ENCODE measurements at places on chromosomes 12 and 14.
A peak's percentile ranks its signal among the peaks of the same experiment; 100 is the strongest.

- no peak for DNase-seq
Observed at GRCh38 chr14:54844479-54844878, 58.1 kb downstream of the GCH1 start.

DNA sequence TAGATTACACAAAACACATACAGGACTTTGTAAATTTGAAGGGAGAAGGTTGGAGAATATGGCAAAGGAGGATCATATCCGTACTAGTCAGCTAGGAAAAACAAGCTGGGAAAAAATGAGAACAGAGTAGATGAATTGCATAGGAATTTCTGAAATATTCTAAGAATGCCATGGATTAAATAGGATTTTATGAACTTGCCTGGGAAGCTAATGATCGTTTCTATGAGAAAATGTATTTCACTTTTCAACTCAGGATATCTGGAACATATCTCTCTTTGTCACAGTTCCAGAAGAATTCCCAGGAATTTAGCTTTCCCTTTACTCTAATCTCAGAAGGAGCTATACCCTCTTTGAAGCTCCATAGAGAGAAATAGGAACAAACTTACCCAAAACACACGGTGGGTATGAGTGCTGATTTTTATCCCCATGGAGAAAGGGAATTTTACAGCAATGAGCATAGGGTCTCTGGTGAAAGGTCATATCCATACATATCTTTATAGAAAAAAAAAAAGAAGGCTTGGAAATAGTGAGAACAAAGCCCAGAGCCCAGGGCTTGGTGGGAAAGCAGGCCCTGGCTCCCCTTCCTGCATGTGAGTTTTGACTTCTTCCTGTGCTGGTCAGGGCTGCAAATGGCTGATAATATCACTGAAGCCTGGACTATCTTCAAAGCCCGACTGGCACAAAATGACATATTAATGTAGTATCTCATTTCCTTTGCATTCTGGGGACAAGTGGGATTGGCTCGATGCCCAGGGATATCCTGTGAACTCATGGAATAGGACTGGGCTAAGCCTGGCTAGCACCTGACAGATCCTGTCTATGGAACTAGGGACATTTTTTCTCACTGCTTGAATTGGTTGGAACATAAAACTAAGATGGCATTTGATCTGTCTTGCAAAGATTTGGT is 136.3 kb downstream of the AEBP2 start:
- peak; percentile 80 for DNase-seq

DNA sequence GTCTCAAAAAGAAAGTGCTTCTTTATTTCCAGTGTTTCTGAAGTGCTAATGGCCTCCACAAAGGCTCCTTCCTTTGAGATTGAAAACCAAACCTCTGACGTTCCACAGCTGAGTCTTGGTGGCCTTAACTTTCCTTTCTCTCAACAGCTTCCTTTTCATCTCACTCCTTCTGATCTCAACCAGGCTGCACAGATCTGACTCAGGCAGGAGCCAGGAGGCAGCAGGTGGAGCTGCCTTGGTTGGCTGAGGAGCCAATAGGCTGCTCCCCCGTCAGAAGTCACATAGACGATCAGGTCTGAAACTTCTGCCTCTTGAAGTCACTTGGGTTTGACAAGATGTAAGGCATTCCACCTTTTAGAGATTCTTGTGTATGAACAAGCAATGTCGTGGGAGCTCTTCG is 9.1 kb upstream of the KCNA5 start:
- no peak for DNase-seq

DNA sequence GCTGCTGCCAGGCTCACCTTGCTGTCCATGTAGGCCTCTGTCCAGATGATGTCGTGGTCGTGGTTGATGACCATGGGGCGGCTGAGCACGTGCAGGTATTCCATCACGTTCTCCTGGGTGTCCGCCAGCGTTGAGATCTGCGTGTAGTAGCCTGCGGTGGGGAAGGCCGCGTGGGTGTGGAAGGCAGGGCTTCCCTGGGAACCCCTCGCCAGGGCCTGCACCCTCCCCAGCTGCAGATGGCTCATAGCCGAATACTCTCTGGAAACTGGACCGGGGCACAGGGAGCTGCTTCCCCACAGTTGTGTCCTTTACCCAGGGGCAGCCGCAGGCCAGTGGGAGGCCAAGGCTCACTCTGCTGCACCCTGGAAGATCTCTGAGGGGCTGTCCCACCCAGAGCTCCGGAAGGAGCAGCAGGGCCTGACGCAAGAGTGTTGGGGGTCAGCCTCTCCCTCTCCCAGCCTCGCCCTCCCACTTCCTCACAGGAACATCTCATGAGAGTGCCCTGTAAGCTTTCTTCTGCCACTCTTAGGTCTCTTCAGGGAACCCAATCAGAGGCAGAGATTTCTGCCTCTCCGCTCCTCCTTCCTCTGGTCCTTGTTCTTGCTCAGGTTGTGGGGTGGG is 35.5 kb downstream of the CACNA2D4 start:
- DNase-seq: no peak

GRCh38 chr14:100673085-100673806 is 53.4 kb upstream of the DLK1 start:
- no peak for DNase-seq

- no peak for DNase-seq
Observed at GRCh38 chr14:89493877-89494634, 77.0 kb upstream of the FOXN3 start.

DNA sequence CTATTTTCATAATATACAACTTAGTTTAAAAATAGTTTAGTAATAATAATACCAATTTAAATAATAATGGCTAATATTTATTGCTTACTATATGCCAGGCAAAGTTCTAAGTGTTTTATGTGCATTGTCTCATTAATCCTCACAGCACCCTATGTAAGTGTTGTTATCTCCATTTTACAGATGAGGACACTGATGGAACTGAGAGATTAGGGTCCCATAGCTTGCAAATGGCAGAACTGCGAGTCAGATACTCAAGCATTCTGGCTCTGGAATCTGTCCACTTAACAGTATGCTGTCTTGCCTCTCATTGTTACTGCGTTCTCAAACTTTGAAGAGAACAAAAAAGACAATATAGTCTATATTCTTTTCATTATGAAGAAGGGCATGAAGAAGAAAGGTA is 19.0 kb downstream of the AP5M1 start:
- no peak for DNase-seq

- no peak for DNase-seq
Observed at GRCh38 chr12:78818487-78818886, 46.1 kb upstream of the SYT1 start.

DNA sequence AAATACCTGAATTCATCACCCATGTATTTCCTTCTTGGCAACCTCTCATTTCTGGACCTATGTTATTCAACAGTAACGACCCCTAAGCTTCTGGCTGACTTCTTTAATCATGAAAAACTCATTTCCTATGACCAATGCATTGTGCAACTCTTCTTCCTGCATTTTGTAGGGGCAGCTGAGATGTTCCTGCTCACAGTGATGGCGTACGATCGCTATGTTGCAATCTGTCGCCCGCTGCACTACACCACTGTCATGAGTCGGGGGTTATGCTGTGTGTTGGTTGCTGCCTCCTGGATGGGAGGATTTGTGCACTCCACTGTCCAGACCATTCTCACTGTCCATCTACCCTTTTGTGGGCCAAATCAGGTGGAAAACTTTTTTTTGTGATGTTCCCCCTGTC is 356 bp downstream of the OR4Q2 start:
- DNase-seq: no peak

GRCh38 chr14:23727566-23728335 is 91.6 kb downstream of the DHRS2 start:
- DNase-seq: peak; percentile 40

DNA sequence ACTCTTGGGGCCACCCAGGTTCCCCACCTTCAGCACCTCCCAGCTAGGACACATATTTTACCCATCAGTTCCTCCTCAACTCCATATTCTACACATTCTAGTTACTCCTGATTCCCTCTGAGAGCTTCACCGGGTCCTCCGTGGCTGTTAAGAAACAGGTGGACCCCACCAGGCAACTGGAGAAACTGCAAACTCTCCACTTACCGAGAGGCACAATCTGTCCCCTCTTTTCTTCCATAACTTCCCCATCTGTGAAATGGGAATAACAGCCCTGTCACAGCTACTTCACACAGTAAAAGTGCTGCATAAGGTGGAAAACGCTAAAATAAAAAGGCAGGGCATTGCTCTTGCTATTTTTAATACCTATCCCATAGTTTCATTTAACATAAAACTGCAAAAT is 1.5 kb downstream of the SLC7A8 start:
- no peak for DNase-seq

GRCh38 chr12:30908722-30909348 is 17.7 kb upstream of the TSPAN11 start:
- peak; percentile 92 for DNase-seq

DNA sequence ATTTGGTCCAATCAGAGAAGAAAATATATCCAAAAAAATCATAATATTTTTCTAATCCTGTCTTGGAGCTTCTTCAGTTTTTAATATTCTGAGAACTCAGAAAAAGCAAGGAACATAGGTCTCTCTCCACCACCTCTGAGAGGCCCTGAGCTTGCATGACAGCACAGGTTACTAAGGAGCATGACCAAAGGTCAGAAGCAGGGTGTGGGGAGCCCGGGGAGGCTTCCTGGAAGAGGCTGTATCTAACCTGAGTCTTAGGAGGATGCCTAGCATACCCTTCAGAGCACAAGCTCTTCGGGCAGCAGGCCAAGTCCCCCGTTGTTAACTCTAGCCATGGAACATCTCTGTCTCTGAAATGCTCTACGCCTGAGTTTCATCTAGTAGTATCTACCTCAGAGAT is 15.7 kb upstream of the STON2 start:
- DNase-seq: no peak

- no peak for DNase-seq
Observed at GRCh38 chr14:98984719-98985041, 287.3 kb downstream of the BCL11B start.

DNA sequence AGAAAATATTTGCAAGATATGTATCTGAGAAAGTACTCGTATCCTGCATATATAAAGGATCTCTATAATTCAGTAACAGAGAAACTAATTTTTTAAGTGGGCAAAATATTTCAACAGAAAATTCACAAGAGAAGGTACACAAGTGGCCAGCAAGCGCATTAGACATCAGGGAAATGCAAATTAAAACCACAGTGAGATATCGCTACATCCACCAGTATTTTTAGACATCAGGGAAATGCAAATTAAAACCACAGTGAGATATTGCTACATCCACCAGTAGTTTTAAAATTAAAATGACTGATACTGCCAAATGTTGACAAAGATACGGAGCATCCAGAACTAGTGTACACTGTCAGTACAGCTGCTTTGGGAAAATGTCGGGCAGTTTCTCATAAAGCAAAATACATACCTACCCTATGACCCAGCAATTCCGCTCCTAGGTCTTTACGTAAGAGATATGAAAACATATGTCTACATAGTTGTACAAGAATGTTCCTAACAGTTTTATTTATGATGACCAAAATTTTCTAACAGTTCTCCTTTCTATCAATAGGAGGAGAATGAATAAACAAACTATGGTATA is 2.8 kb upstream of the KCNK13 start:
- DNase-seq: peak; percentile 33

DNA sequence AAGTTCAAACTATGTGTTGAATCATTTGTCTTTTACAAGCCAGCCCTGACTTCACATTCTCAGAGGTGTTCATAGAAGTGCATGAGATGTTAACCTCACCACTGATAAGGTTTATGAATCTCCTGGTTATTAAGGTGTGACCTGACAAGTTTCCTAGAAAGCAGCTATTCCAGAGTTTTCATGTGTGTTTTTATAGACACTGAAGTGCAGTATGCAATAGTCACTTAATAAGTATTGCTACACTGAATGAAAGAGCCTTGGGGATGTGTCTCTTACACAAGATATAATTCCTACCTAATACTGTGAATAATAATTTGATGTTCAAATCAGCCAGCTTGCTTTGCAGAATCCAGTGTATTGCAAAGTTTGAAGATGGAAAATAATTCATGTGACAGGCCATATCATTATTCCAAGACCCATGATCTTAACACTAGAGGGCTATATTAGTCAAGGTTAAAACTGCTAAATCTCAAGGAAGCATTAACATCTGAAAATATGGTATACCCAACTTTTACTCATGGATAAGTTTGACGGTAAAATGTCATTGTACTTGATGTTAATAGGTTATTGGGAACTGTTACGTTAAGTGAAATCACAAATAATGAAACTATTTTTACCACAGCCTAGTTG is 13.0 kb downstream of the SLC25A3 start:
- DNase-seq: no peak

GRCh38 chr12:121214855-121215745 is 5.2 kb downstream of the P2RX4 start:
- peak; percentile 98 for DNase-seq

GRCh38 chr12:131808744-131809371 is 19.3 kb upstream of the MMP17 start:
- DNase-seq: peak; percentile 48

DNA sequence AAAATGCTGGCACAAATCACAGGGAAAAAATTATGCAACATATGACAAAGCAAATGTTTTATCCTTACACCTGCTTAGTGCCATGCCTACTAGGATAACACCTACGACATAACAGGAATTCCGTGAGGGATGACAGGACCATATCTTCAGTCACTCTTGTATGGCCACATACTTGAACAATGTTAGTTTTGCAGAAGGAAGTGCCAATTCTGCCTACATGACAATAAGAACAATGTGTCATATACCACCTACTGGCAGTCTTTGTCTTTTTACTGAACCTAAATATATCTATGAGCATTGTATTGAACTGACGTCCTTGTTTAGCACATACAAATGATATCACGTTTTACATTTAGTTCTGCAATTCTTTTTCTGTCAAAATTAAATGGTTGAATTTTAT is 234.0 kb downstream of the ADAMTS20 start:
- no peak for DNase-seq

DNA sequence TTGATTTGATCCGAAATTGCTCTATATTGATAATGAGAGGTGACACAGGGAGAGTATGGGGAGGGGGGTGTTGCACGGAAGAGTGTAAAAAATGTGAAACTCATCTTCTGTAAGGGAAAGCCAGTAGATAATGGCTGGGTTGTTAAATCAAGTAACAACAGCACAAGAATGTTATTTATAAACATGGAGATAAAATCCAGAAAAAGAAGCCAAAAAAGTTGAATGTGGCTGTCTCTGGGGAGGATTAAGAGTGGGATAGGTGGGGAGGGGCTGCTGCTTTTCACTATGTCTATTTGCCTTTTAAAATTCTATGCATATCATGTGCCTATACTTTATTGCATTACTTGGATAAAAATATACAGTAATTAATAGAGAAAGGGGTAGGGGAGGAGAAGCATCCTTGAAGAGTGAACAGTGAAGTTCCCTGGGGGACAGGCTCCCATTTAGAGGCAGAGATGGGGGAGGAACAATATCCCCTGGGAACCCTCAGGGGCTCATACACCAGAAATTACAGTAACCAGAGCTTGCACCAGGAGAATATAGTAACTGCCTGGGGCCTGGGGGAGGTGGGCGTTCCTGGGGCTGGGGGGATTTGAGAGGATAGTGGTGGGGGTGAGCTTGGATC is 39.2 kb upstream of the ANKRD9 start:
- peak; percentile 45 for DNase-seq

- DNase-seq: no peak
Observed at GRCh38 chr12:109878749-109879148, 1.6 kb downstream of the GLTP start.

DNA sequence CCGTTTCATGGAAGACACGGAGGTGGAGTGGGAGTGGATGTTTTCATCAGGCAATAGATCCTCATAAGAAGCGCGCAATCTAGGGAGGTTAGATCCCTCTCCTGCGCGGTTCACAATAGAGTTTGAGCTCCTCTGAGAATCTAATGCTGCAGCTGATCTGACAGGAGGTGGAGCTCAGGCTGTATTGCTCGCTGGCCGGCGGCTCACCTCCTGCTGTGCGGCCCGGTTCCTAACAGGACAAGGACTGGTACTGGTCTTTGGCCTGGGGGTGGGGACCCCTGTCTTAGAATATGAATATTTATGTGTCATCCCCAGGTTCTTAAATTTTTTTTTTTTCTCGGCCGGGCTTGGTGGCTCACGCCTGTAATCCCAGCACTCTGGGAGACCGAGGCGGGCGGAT is 36.7 kb downstream of the PRICKLE1 start:
- DNase-seq: no peak
